ENCODE measurements at places on chromosomes 12 and 14. TPM values are rescaled to one million over a fixed set of nuclear protein-coding genes. Genes with fewer than 3 reads are reported as not detected.

Gene PLA2G1B
- 2.0 TPM for total RNA-seq

Gene ENDOU
- total RNA-seq: not detected

Gene LYZ
- total RNA-seq: 1.3 TPM

DNA sequence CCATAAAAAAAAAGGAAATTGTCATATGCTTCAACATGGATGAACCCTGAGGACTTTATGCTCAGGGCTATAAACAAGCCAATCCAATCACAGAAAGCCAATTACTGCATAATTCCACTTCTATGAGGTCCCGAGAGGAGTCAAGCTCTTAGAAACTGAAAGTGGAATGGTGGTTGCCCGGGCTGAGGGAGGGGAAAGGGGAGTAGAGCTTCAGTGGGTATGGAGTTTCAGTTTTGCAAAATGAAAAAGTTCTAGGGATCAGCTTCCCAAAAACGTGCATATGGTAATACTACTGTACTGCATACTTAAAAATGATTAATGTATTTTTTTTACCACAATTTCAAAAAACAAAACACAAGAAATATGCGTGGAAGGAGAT, 52.0 kb downstream of the RNF34 start:
- H3K27ac ChIP-seq: no peak overlapping the region
- H3K4me3 ChIP-seq: no peak overlapping the region

GRCh38 chr14:25394791-25395391, 344.9 kb upstream of the STXBP6 start:
- H3K4me1 ChIP-seq: no peaks in the 10 kb centered on the region
- H3K27me3 ChIP-seq: no peaks in the 10 kb centered on the region
- H3K27ac ChIP-seq: no peak overlapping the region
- no peak for DNase-seq

DNA sequence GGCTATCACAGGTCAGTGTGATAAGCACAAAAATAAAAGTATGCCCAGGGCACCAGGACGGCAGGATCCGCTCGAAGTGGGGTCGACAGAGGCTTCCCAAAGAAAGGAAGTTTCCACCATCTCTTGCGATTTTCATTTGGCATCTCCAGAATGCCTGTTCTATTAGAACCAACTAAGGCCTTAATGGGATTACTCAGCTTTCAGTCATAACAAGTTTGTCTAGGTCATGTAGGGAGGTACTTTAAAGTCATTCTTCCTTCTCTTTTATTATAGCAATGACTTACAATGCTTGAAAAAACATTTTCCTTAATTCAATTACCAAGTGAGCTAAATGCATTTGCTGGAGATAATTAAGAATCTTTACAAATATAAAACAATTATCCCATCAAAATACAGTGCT, 83.6 kb upstream of the DIO3 start:
- 0 out of 2 replicates have a peak overlapping the region, but pooled peaks have one; percentile 4 for H3K27ac ChIP-seq
- no peak for DNase-seq
- peak overlapping the region; percentile 47 for H3K4me3 ChIP-seq
- no peaks in the 10 kb centered on the region for H3K36me3 ChIP-seq

Data from HCT116 (cell line).